ENCODE measurements at places on chromosomes 11 and 22.
A peak's percentile ranks its signal among the peaks of the same experiment; 100 is the strongest.

GRCh38 chr11:37108436-37109285 lies 510.6 kb upstream of the RAG2 start:
- DNase-seq = no peak

- DNase-seq = no peak
Measured at GRCh38 chr11:35548925-35549561, 23.6 kb upstream of the PAMR1 start.

DNA sequence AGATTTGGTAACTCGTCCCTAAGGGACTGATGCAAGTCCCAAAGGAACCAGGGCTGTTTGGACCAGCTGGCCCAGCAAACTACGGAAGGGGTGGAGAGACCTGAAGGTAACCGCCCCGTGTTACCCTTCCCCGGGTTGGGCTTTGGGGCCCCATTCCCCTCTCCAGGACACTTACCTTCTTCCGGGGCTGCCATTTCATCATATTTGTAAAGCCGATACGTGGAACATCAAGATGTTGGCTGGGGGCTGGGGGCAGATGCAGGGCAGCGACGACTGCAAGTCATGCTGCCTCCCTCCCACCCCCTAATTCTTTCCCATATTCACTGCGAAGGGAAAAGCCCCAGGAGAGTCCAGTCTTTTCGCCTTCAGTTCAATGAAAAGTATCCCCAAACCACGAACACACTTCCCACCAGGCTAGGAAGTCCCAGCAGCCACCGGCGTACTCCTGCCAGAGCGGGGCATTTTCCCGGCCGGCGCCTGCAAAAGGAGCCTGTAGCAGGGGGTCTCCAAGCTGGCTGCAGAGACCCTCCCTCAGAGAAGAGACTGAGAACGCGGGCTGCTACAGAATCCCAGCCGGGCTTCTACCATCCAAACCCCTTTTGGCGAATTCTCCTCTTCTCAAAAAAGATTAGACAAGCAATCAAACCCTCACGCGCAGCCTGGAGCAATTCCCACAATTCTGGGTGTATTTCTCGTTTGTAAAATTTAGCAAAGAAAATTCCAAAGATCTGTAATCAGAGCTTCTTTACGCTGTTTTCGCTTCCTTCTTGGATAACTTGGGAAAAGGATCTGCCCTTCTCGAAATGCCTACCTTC lies 236.7 kb downstream of the TTC28 start:
- no peak for DNase-seq

DNA sequence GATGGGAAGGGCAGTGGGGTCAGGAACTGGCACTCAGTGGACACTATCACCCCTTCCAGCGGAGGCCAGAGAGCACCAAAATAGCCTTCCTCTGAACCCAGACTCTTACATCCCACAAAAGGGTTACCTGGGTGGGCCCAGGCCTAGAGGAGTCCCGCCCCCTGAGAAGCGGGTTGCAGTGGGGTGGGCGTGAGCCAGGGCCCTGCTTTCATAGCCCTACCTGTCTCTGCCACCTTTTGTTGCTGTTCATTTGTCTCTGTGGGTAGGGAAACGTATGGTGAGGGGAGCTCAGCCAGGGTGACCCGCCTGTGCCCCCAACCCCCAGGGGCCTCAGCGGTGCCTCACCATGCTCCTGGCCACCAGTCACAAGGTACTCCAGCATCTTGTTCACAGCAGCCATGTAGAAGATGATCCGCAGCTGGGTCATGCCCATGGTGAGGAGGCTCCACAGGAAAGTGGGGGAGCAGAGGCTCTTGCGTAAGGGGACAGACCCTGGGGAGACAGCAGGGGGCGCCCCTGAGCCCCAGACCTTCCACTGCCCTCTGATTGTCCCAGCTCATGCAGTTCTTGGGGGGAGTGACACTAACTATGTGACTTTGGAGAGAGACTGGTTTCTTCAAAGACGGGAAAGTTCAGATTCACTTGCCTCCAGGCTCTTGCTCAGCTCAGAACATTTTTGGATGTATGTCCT lies 24.0 kb downstream of the SLC43A1 start:
- DNase-seq = peak; percentile 29

GRCh38 chr22:49312601-49313000 lies 515.1 kb downstream of the BRD1 start:
- no peak for DNase-seq

DNA sequence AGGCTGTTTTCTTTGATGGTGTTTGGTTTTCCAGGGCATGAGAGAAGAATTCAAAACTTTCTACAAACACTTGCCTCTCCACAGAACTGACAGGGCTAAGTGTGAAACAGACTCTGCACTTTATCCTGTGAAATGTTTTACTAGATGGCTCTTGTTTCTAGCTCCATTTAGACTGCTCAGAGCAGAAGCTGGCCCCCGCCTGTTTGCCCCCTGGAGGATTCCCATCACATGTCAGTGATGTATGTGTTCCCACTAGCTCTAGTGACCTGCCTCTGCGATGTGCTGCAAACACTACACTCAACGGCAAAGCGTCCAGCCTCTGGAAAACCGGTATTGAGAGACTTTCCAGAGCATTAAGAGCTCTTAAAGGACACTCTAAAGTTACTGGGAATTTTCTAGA lies 41.4 kb upstream of the PCF11 start:
- DNase-seq = no peak

DNA sequence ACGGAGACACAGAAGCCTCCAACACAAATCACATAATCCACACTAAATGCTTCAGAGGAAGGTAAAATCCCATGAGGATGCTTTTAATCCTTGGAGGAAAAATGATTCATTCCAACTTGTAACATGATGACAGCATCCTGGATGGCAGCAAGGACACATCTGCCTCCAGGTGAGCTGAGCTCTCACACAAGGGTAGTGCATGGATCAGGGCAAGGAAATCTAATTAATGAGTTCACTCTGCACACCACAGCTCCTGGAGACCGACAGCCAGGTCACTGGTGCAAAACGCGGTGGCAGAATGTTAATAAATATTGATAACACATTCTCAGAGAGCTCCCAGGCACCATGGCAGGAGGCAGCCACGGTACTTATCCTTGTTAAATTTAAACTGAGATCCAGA lies 40.3 kb upstream of the CYP2D6 start:
- no peak for DNase-seq

DNA sequence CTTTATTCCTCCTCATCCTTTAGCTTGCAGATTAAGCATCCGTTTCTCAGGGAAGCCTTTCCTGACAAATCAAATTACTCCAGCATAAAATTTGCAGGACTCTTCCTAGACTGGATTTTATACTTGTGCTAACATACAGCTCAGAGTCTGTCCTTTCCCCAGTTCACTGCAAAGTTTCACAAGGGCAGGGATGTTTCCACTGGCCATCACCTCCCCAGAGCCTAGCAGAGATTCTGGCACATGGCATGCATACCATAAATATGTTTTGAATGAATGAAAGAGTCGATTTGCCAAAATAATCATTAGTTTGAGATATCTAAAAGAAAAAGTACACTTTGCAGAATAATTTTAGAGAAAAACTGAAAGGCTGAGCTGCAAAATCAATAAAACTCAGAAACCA lies 10.6 kb downstream of the MSANTD4 start:
- no peak for DNase-seq

Measured in CD4-positive, alpha-beta T cell treated with Interleukin-4 for 4 hours (primary cell).